ENCODE measurements at places on chromosomes 5 and 9.
A peak's percentile ranks its signal among the peaks of the same experiment; 100 is the strongest.

DNA sequence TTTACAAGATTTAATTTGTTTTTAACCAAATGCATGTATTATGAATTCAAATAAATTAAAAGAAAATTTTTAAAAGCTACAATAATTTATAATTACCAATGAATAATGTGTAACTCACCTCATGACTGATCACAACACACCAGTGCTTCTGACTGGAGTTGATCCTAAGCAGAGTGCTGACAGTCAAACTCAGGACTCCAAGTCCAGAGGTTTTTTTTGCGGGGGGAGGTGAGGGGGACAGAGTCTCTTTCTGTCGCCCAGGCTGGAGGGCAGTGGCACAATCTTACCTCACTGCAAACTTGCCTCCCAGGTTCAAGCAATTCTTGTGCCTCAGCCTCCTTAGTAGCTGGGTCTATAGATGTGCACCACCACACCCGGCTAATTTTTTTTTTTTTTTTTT lies 71.0 kb upstream of the MELK start:
- DNase-seq: no peak

DNA sequence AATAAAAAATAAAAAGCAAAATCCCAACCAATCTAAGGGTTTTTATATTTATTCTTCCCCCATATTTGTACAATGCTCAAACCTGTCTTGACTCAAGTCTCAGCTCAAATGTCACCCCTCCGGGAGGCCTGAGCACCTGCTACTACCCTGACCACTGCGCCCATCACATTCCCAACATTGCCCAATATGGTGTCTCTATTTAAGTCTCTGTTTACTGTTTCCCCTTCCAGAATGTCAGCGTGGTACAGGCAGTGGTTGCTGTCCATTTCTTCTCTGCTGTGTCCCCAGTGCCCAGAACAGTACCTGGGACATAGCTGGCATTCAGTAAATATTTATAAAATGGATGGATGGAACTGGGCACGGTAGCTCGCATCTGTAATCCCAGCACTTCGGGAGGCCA lies 47.3 kb upstream of the PRRC2B start:
- DNase-seq: no peak

DNA sequence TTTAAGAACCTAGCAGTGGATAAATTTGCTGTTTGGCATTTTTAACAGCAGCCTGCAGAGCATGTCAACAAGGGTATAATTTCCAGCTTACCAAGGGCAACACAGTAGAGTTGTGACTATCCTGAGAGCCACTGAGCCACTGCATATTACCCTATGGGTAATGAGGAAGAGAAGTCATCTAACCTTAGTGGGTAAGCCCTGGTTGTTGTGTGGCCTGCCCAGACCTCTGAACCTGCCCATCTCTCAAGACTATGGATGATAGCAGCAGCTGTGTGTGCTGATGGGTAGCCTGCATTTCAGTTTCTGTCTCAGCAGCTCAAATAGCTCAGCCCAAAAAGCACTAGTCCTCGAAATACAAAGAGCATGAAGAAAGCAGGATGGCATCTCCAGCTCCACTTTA lies 56.1 kb upstream of the PIP5K1B start:
- no peak for DNase-seq

- DNase-seq: no peak
These were observed 159.1 kb downstream of the FAM114A2 start for GRCh38 chr5:153879596-153879995.

DNA sequence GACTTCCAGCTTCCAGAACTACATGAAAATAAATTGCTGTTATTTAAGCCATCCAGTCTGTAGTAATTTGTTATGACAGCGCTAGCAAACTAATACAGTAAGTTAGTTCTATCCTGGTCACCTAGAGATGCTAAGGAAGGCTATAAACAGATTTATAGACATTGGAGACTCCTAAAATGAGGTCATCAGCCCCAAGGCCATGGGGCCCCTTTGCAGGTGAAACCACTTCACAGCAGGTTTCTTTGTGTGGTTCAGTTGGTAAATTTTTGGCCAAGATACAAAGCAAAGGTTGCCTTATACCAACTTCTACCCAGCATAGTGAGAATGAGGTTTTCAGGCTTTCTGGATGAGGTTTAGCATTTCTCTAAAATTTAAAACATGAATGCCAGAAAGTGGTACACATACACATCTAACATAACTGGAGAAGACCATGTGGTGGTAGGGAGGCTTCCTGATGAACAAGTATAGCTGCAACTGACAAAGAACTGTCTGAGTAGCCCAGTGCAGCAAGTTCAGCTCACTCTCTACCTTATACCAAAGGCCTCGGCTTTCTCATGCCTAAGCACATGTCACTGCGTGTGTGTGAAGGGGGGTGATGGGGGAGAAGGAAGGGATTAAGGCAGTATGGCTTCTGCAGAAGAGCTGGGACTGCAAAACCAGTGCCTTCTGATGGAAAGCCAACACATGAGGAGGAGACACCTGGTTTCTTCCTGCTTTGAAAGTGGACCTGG lies 264.6 kb upstream of the TAS2R1 start:
- no peak for DNase-seq

DNA sequence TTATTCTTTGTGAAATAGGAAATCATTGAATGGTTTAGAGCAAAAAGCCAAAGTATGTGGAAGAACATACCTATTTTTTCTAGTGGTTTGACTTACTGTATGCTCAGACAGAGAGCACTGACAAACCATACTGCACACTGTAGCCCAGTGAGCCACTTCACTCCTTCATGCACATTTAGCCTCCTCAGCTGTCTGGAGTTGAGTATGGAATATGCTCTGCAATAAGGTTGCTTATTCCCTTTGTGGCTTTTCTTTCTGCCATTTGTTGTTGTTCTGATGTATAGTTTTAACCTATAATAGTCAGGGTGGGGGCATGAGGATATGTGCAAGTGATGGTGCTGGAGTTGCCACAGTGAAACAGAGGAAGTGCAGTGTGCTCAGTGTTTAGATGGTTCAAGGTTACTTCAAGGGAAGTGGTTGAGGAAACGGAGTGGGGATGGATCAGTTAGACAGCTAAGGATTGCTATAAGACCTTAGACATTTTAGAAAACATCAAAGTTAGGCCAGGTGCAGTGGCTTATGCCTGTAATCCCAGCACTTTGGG lies 100.7 kb downstream of the CDC42SE2 start:
- no peak for DNase-seq

- peak; percentile 15 for DNase-seq
These were observed 244.1 kb downstream of the ADGRV1 start for GRCh38 chr5:90802474-90803317.

DNA sequence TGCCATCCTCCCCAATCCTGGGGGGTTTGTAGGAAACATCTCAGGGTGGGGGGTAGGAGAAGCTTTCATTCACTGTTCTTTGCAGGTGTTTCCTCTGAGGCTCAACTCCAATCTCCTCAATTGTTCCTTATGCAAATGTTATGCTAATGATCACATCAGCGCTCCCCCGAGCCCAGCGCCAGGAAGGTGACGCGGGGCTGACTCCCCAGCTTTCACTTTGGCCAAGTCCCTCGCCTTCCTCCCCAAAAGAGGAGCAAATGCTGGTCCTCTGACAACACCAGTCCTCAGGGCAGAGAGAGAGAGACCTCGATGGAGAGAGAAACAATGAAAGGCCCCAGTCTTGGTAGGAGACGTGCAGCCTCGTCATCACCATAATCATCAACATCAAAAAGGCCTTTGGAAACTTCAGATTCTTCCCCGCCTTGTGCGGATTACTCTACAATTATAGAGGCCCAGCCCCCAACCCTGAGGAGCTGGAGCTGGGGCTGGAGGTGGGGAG lies 39.1 kb downstream of the PCDH1 start:
- DNase-seq: no peak

DNA sequence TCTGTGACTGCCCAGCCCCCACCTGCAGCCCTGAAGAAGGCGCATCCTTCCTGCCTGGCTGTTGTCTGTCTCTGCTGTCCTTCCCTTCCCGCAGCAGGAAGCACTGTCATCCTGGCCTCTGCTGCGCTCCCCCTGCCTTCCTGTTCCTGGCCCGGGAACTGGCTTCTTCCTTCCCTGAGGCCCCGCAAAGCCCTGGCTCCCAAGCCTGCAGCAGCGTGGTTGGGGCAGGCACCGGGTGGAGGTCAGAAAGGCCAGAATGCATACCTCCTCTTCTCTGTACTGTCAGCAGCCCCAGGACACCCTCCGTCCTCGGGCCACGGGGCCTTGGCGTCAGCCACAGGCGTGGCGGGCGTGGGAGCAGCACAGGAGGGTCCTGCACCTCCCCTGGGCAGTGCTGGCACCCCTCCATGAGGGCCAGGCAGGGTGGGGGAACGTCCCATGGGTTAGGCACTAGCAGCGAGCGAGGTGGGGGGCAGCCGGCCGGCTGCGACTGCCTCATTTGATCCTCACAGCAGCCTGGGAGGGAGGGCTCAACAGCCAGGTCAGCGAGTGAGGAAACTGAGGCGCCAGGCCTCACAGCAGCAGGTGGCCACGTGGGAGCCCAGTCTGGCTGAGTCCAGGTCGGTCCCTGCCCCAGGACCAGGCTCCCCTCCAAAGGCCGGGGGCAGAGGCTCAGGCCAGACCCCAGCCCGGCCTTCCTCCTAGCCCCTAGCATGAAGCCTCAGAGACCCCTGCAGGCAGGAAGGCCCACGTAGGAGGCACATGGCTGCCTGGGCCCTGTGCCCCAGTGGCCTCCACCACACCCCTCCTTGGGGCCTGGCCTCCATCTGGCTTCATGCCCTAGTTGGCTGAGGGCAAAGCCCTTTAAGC lies 9.4 kb downstream of the FLT4 start:
- DNase-seq: no peak

- DNase-seq: peak; percentile 64
These were observed 1242.3 kb upstream of the WWC1 start for GRCh38 chr5:167049043-167049663.

DNA sequence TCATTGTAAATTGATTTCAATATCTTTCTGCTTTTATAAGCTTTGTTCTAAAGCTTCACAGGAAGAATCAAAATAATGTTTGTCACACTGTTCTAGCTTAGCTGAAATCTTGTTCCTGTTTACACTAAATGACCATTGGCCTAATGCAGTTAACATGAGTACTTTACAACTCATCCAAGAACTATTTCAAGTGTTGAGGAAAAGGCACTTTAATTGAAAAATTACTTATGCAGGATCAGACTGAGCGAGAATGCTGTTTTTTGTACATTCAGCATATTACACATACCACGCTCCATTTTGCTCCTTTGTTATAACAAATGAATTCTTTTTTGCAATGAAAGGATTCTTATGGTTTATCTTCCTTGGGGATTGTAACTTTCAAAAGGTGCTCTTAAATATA lies 22.4 kb upstream of the SMIM15 start:
- no peak for DNase-seq

- no peak for DNase-seq
These were observed 20.5 kb upstream of the RALGPS1 start for GRCh38 chr9:126894052-126894603.

DNA sequence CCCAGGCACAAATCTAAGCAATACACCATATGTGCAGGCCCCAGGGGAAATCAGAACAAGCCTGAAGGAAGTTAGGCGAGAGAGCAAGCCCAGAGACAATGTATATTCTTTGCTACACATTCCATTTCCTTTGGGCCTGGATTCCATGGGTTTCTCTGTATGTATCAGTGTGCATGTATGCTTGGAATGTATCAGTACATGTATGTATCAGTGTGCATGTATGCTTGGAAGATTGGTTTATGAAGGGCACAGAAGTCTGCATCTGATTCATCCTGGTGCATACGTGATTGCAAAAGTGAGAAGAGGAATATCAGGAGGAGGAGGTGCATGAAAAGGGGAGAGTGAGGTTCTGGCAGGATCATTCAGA lies 232.6 kb upstream of the ANKRD55 start:
- DNase-seq: no peak

- no peak for DNase-seq
These were observed 707 bp upstream of the ZFYVE16 start for GRCh38 chr5:80406980-80407734.

DNA sequence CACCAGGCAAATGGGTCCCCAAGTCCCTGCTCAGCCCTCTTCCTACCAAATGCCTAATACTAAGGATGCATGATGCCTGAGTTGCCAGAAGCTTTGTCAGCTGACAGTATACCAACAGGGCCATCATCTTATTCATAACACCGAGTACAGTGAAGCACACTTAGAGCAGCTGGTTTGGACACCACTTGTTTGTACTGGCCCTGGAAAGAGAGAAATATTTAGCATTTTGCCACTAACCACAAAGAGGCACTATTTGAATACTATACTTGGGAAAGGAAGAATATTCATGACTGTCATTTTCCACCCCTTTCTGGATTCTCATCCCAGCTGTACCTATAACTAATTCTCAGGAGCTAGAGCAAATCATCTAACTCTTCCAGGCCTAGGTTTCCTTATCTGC lies 364.4 kb upstream of the KIF2A start:
- peak; percentile 44 for DNase-seq

DNA sequence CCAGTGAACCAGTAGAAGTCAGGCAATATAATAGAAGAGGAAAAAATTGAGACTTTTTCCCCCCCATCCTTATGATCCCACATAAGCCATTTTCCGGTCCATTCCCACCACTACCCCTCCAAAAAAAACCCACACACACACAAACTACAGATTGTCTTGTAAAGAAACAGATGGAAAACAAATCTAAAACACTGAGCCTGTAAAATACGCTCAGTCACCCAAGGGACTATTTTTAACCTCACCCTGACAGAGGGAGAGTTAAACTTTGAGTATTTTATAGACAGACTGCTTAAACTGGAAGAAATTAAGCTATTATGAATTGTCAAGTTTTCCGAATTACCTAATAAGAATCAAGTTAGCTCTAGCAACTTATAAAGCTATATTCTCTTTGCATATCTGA lies 471.8 kb upstream of the C9orf72 start:
- DNase-seq: no peak

DNA sequence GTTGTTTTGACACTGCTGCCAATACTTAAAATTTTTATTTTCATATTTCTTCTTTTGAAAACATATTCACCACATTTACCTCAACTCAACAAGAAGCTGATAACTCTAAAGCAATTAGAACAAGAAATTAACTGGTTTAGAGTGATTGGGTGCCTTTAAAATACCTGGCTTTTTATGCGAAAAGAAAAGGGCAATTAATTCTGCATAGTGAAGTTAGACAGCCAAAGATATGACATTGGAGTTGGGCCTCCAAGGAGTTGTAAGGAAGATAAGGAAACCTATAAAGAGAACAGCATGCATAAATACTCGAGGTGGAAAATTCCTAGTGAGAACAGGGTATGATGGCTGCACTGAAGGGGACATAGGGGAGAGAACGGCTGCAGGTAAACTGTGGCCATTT lies 9.6 kb downstream of the AK6 start:
- no peak for DNase-seq

- peak; percentile 32 for DNase-seq
These were observed 26.6 kb downstream of the RUSC2 start for GRCh38 chr9:35516479-35516878.

GRCh38 chr5:170603109-170603508 lies 99.3 kb downstream of the KCNIP1 start:
- no peak for DNase-seq

GRCh38 chr9:89678396-89679015 lies 73.7 kb downstream of the GADD45G start:
- DNase-seq: no peak

DNA sequence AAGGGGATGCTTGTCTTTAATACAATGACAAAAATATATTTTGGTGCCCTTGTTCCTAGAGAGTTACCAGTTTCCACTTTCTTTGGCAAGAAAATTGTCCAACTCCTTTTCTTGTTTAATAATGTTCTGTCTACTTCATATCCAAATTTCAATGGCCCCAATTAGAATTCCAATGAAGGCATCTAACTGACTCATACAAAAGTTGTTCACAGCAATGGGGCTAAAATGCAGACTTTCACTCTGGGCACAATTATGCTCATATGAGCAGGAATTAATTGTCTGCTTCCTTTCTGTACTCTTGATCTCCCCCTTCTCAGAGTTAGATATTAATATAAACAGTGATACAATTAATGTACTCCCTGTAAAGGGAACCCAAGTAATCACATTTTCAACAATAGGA lies 42.1 kb upstream of the ZNF622 start:
- DNase-seq: no peak

Measured in pons (tissue), 1 donor.